ENCODE measurements at places on chromosomes 7 and 10. TPM values are rescaled to one million over a fixed set of nuclear protein-coding genes. Genes with fewer than 3 reads are reported as not detected.

DNA sequence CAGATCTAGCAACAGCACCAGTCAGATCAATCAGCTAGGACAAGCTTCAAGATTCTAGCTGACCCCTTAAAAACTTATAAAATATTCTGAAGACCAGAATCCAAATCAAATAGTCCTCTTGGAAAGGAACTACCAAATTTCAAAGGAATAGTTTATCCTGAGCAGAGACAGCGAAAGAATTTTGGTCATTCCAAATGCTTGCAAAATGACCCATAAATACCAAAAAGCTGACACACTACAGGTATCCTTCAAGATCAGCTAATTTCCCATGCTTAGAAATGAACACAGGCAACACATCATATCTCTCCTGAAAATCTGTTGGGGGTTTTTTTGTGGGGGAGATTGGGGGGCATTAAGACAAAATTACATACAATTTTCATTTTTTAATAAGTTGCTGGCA lies 78.8 kb downstream of the PDSS1 start:
- DNase-seq, result no peak

GRCh38 chr7:67008260-67008659 lies 11.6 kb downstream of the TYW1 start:
- DNase-seq, result no peak

DNA sequence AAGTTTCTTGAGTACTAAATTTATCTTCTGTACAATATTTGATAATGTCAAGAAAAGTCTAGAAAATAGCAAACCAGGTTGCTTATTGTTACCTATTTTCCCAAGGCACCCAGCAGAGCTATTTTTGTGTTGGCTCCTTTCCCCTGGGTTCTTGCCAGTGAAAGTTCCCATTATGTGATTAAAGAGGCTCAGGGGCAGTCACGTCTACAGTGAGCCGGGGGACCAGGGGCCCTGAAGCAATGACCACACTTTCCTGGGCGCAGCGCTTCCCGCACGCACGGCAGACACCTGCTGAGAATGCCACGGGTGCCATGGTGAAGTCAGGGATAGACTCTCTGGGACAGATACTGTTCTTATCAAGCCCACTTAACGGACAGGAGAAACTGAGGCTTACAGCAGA lies 10.4 kb upstream of the CNPY1 start:
- no peak for DNase-seq

Gene BTBD16
- 0.15 TPM for total RNA-seq

DNA sequence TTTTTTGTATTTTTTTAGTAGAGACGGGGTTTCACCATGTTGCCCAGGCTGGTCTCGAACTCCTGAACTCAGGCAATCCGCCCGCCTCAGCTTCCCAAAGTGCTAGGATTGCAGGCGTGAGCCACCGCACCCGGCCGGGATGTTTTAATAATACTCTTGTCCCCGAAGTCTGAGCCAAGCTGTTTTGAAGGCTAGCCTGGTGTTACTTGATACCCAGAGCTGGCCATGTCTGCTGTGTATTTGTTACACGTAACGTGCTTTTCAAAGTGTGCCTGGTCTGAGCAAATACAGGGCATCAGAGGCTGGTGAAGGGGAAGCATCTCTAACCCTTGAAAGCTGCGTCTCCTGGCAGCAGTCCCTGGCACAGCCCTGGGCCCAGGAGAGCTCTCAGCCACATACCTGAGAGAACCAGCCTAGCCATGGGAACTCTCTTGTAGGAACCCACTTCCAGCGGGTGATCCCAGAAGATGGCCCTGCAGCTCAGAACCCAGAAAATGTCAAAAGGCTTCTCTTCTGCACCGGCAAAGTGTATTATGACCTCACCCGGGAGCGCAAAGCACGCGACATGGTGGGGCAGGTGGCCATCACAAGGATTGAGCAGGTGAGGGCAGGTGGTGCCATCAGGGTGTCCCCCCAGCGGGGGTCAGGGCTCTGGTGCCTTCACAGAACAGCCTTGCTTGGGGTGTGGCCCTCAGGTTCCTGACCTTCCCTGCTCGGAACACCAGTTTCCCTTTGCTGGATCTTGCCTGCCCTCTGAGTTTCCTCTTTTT lies 41.7 kb upstream of the ZMIZ2 start:
- no peak for DNase-seq

Gene GIMAP4
- 8.4 TPM for total RNA-seq

Gene AKR1E2
- total RNA-seq, result 4.8 TPM

DNA sequence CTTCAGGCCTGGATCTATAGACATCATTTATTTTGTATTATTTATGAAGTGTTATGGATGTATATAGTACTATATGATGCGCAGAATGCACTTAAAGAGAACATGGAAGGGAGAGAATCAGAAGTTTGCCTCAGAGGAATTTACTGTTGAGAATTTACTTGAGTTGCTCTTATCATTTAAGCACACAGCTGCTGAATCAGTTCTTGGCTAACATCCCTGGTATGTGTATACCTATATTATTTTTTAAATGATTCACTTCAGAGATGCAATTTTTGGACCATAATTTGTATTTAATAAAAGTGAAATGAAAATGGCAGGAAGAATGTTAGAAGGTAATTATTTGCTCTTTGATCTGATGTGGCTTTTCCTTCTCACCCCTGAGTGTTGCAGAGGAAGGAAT lies 191.6 kb downstream of the BICC1 start:
- no peak for DNase-seq

DNA sequence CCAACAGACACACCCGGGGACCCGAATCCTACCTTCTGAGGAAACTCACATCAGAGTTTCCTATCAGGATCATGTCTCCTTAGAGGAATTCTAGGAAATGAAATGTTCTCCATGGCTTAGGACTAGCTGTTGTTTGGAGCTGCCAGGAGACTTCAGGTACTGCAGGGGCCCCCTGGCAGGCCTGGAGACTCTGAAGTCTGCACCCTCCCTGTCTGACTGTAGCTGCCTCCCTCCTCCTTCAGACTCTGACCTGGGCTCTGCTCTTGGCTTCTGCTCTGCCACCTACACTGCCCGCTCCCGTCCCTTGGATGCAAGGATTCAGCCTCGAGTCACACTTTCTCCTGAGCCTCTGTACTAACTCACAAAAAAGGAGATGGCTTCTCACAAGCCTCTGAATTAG lies 232.8 kb downstream of the INHBA start:
- DNase-seq, result no peak

- DNase-seq, result no peak
These were observed 1.2 kb upstream of the CALU start for GRCh38 chr7:128737867-128738385.

Gene LZTS2
- 33.9 TPM for total RNA-seq

DNA sequence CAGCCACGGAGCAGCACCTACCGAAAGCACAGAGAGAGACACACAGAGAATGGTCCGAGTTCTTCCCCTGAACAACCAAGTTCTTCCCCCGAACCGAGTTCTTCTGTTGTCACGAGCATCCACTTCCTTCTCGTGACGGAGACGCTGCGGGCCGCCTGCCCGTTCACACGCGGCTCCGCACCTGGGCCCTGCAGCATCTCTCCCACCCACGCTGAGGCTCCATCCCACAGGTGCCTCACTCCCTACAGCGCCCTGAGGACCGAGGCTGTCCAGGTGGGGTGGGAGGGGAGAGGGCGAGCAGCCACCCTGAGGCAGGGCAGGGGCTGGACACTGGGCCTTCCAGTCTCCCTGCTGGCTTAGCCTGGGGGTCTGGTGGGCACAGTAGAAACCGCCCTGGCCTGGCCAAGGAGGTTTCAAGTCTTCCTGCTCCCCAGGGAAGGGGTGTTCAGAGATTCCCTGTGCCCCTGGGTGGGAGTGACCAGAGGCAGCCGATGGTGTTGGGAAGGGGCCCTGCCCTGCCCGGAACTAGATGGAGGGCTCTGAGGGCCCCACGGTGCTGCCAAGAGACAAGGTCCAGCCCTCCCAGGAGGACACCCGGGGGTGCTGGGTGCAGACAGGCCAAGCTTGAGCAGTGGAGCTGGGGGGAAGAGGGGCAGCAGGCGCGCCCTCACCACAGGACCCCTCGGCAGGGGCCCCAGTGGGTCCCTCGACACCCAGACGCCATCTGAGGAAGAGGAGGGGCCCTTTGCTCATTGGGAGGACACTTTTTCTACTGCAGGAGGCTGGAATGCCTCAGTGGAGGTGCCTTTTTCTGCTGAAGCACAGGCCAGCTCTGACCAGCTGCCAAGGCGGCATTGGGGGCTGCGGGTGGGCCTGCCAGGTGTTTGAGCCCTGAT lies 5.2 kb upstream of the NKX6-2 start:
- no peak for DNase-seq

GRCh38 chr10:59093461-59093860 lies 83.0 kb upstream of the PHYHIPL start:
- DNase-seq, result no peak

- DNase-seq, result no peak
These were observed 6.4 kb downstream of the DRGX start for GRCh38 chr10:49389361-49389933.

Gene PVRIG
- total RNA-seq, result 1.1 TPM

- no peak for DNase-seq
These were observed 5.7 kb downstream of the BLVRA start for GRCh38 chr7:43764039-43764761.

Gene NODAL
- not detected for total RNA-seq

Gene PLCE1
- 45.2 TPM for total RNA-seq

Gene ACSM6
- total RNA-seq, result not detected

Gene CEP55
- total RNA-seq, result 7.4 TPM

- no peak for DNase-seq
These were observed 79.8 kb downstream of the RALA start for GRCh38 chr7:39703144-39703543.

Gene RPEL1
- not detected for total RNA-seq

Gene MRC1
- 11.0 TPM for total RNA-seq

DNA sequence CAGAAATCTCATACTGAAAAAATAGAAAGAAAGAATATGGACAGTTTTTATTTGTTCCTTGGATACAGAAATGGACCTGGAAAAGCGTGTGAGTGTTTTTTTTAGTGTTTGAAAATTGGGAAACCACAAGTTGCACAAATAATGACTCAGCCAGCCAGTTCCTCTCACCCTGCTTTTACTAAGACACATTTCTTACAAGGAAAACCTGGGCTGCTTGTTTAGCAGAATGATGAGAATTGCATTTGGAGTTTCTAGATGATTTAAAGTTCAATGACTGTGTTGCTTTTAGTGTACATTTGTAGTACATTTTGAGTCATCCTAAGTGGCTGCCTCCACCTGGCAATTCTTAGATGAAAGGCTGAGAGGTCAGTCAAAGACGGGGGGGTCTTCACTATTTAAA lies 218.7 kb downstream of the ABCA13 start:
- DNase-seq, result no peak

Gene HOXA7
- total RNA-seq, result 38.9 TPM

GRCh38 chr7:1985936-1986335 lies 246.8 kb downstream of the MAD1L1 start:
- no peak for DNase-seq

Gene EPO
- total RNA-seq, result not detected

Gene AOAH
- total RNA-seq, result 31.6 TPM

GRCh38 chr10:45433716-45434469 lies 59.9 kb downstream of the ALOX5 start:
- DNase-seq, result no peak

- no peak for DNase-seq
These were observed 93.9 kb downstream of the ATXN7L1 start for GRCh38 chr7:105782391-105783042.

DNA sequence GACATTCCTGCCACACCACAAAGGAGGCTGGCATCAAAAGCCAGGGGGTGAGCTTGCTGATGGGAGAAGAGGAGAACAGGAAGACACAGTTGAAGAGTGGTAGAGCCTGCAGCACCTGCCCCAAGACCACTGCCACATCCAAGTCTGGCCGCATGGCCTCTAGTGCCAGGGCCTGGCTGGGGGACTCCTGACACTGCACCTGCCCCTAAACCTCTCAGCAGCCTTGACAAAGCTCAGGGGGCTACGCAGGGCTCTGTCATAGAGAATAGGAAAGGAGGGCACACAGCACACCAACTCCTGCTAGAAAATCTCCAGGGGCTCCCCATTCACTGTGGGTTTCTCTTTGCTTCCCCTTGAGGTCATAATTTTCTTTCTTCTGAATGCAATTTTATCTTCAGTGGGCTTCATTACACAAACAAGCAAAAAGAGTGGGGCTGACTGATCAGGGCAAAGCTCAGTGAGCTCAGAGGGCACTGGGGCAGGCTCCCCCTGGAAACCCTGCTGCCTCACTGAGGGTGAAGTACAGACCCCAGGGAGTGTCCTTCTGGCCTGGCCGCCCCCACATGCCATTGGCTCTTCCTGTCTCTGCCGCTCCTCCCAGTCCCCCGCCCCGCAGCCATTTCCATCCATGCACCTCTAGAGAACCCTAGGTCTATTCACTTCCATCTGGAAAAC lies 37.2 kb downstream of the VOPP1 start:
- DNase-seq, result no peak

Gene DDC
- 69.3 TPM for total RNA-seq

Gene ANKRD30A
- not detected for total RNA-seq

DNA sequence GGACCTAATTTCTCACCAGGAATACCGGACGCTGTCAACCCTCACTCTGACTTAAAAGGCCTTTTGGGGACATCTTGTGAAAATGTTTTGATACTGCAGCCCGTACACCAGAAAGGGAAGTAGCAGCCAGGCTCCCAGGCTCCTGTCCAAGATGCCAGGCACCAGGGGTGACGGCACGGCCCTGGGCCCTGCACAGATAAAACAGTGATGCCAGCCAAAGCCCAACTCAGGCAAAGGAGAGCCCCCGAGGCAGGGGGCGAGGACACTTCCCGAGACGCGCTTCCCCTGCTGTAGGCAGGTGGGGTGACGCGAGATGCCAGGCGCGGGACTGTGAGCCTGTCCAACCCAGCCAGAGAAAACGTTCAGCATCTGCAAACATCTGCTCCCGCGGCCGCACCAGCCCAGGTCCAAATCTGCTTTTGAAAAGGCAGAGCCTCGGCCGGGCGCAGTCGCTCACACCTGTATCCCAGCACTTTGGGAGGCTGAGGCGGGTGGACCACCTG lies 15.7 kb downstream of the ZFAND2A start:
- no peak for DNase-seq

DNA sequence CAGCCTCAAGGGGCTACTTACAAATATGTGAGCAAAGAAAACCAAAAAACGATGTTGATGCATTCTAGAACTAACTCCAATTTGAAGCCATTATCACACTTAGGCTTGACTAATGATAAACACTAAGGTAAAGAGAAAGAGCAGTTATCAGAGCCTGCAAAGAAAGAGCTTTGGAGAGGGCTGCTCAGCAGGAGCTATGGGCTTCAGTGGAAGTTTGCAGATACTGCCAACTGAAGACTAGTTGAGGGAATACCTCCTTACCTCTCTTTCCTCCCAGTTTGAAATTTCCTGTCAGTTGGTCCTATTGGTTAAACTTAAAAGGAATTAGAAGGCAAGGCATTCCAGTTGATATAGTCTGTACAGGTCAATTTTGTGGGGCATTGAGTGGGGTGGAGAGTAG lies 498.1 kb upstream of the POT1 start:
- DNase-seq, result no peak

GRCh38 chr7:99752356-99752755 lies 17.4 kb upstream of the CYP3A7 start:
- peak; percentile 72 for DNase-seq

- DNase-seq, result no peak
These were observed 4.9 kb upstream of the AKR1B1 start for GRCh38 chr7:134463751-134464150.

DNA sequence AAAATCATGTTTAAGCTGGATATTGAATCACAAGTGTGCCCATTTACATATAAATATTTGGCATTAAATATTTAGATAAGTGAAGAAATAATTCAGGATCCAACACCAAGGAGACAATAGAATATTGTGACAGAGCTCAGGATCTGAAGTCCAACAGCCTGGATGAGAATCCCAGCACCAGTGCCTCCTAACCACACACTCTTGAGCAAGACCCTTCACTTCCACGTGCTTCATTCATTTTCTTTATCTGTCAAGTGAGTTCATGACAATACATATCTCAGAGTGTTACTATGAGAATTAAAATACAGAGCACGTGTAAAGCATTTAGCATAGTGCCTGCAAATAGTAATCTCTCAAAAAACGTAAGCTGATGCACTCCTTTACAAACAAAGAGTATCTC lies 78.4 kb upstream of the IKZF1 start:
- DNase-seq, result no peak
